ENCODE measurements at places on chromosomes 2 and 18.

DNA sequence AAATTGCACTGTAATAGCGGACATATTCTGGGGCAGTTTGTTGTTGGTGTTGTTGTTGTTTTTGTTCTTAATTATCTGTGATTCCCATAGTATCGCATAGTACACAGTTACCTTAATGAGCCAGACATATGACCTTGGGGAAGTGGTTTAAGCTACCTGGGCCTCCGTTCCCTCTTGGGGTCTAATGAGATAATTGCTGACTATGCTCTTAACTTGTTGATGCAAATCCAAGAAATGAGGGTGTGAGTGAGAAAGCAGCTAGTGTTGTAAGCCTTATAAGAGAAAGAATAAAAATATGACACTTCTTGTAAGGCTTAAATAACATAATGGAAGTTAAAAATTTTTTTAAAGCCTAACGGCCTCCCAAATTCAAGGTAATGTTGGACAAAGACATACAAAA is 7.1 kb downstream of the NMI start:
- DNase-seq, result no peak

GRCh38 chr18:57122936-57123510 is 23.9 kb upstream of the BOD1L2 start:
- no peak for DNase-seq

GRCh38 chr18:62357079-62357719 is 32.1 kb downstream of the TNFRSF11A start:
- no peak for DNase-seq

DNA sequence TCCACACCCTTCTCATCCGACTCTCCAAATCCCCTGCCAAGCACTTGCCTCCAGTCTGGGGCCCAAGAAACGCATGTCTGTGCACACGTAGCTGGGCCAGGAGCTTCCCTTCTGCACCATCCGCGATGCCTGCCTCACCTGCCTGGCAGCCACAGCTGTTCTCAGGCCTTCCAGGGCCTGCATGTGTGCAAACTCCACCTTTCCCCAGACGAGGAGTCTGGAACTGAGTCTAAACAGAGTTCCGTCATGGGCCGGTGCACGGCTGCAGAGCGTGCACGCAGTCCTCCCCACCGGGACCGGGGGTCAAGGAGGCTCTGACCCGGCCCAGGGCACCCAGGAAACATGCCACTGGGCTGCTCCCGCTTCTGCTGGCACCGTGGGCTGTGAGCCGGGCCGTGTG is 66.8 kb upstream of the SALL3 start:
- DNase-seq, result no peak

DNA sequence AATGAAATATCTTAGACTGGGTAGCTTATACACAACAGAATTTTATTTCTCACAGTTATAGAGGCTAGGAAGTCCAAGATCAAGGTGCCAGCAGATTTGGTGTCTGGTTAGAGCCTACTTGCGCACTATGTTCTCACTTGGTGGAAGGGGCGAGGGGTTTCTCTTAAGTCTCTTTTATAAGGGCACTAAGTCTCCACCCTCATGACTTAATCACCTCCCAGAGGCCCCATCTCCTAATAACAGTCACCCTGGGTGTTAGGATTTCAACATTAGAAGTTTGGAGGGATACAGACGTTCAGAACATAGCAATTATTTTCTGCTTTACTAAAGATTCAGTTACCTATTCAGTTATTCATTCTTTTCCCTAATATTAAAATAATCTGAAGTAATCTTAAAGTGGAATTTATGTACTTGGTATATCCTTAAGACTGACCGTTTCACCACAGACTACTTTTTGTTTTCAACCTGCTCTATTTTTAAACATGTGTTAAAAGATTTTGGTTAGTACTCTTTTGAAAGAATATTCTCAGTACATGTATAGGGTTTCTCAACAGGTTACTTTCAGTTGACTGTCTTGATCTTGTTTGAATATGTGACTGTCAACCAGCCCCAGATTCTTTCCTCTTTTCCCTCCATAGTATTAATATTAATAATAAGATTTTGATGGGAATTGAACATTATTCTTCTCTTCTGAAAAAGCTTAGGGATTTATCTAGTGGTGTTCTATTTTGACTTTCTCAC is 130.0 kb downstream of the TAF4B start:
- DNase-seq, result no peak

- DNase-seq, result no peak
Measured at GRCh38 chr2:201758234-201758633, 22.5 kb downstream of the ALS2 start.

GRCh38 chr2:129915303-129915840 is 64.1 kb upstream of the RAB6C start:
- no peak for DNase-seq

DNA sequence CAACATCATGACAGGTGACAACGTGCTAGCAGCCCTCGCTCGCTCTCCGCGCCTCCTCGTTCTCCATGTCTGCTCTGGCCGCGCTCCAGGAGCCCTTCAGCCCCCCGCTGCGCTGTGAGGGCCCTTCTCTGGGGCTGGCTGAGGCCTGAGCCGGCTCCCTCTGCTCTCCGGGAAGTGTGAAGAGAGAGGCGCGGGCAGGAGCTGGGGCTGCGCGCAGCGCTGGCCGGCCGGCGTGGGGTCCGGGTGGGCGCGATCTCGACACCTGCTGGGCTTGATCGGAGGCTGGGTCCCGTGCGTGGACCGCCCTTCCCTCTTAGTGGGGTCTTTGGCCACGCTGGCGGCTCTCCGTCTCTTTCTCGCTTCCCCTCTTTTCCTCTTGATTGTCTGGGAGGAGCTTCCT is 195.5 kb downstream of the ANKRD30BL start:
- no peak for DNase-seq

DNA sequence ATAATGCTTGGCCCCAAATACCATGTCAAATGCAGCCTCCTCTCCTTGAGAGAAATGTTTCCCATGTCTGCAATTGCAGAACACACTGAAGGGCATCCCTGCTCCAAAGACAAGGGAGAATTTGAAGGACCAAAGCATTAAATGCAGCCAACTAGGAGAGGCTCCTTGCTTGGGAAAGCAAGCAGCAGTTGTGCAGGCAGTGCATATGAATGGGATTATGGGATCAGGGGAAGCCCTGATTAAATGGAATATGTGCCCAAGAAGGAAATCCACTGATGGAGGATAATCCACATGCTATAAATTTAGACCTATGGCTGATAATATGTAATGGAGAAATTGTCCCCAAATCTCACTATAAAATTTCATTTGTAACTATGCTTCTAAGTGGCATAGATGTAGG is 116.1 kb downstream of the NCKAP5 start:
- DNase-seq, result no peak

DNA sequence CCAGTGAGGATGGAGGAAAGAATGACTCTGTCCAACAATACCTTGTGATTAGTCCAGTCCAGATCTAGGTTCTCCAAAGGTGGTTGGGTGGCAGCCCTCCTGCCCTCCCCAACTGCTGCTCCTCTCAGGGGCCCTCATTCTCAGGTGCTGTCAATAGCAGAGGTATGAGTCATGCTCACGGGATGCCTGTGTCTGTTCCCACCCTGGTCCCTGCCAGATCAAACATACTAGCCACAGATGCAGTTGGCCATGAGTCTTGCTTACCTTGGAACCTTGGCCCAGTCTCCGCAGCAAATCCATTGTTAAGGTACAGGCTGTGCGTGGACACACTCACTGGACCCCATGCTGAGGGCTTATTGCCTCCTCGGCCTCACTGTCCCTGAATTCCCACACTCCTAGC is 24.9 kb upstream of the RPIA start:
- no peak for DNase-seq

- no peak for DNase-seq
Measured at GRCh38 chr2:123061534-123061933, 963.6 kb upstream of the CNTNAP5 start.

DNA sequence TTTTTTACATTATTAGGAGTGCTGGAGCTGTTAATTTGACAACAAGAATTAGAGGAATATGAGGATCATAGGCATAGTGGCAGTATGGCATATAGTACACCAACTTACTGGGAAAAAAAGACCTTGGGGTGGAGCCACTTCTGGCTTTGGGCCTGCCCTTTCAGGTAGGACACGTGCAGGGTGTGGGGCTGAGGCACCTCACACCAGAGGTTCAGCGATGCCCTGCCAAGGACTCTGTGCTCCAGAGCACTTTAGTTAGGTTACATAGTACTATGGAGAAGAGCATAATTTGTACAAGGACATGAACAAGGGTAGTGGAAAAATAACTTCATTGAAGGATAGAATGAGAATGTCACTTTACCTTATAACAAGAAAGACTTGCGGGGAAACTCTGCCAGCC is 77.1 kb upstream of the CD302 start:
- no peak for DNase-seq

GRCh38 chr2:240138254-240138984 is 2.0 kb downstream of the OTOS start:
- no peak for DNase-seq
